ENCODE measurements at places on chromosomes 3 and 15.

DNA sequence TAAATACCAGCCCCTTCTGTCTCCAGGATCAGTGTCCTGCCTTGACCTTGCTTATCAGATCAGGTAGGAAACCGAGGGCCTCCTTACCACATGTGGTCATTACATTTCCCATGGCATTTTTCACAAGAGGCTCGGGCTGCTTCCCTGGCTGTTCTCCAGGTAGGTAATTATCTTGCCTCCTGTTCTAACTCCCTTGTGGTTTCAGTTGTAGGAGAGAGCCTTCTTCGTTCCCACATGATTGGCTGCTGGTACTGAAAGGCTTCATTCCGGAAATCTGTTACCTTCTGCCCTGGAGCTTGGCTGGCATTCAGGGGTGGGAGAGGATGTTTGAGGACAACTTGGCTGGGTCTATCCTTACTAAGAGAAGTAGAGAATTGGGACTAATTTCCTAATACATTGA is 46.8 kb upstream of the RORA start:
- no peak for DNase-seq

GRCh38 chr3:11919390-11919789 is 72.7 kb upstream of the TAMM41 start:
- DNase-seq = no peak

DNA sequence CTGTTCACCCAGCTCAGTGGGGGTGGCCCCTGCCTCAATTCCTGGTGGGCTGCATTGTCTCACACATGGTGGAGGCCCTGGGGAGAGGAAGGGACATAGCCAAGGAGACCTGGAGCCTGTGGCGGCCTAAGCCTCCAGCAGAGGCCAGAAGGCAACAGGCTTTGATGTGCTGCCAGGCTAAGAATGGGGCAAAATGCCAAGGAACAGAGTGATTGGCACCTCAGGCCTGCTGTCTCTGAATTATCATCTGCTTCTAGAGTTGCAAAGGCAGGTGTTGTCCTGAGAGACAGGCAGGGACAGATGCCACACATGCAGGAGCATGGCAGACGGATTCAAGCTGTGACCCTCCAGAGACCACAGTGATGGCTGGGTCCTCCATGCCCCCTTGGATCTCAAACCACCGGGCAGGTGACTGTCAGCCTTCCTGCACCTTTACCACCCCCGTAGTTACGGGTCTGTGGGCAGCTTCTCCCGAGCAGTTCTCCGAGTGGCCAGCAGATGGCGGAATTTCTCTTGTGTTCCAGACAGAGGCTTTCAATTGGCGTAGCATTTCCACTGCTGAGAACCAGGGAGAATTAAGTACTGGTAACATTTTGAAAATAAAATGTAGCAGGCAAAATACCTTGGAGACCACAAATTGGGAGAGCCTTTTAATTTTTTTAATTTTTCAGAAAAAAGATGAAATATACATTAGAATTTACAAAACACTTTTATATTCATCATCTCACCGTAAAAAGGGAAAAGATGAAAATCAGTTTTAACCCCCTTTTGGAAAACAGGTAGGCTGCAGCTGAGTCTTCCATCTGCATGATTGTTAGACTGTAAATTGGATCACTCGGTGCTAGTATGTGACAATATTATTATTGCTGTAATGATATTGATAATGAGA is 525.5 kb upstream of the CFAP20DC start:
- DNase-seq = peak; percentile 92

- no peak for DNase-seq
Observed at GRCh38 chr15:92102395-92102755, 248.9 kb downstream of the SLCO3A1 start.

DNA sequence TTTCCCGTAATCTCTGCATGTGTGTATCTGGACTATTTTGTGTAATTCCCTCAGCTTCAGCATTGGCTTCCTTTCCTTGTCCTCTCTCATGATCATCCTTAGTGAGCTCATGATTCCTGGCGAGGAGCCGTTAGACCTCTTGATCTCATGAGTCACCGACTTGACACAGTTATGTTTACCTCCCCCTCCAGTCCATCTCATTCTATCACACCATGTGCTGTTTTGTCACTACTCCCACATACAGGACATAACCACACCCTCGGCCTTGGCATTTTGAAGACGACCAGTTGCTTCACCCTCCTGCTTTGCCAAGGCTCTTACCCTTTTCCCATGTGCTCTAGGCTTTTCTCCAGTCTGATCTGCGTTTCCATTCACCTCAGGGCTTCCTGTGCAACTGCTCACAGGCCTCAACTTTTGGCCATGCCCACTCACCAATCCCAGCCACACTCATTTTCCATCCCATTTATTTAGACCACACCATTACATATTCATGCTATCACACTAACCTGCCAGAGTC is 41.5 kb downstream of the CP start:
- no peak for DNase-seq

- no peak for DNase-seq
Observed at GRCh38 chr3:52679199-52679538, 6.5 kb downstream of the PBRM1 start.

DNA sequence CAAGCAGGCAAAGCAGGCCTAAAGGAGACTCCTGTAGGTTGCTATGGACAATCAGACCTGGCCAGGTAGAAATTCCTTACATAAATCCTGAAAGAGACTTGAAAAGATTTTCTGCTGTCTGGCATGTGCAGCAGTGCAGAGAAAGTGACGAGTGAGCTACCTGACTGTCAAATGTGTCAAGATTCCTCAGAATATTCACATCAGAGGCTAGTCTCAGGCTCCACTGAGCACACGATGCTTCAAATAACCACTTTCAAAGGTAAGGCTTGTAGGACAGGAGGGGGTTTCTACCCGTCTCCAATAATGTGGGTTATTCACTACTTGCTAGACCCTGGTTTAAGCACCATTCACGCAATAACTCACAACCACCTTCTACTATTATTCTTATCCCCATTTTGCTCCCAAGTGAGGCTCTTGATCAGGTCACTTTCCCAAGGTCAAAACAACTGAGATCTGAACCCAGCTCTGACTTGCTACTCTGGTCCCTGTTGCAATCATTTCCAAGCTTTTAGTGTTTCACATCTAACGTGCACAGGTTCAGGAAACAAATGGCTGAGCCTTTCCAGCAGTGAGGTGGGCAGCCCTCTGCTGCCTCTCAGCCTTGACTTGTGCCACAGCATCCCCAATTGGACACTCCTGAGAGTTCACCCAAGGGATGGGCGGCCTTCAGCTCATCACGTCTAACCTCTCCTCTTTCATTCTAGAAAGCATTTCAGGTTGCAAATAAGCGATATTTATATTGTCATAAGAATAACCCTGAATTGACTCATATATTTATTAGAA is 329.9 kb upstream of the WNT5A start:
- no peak for DNase-seq

- DNase-seq = peak; percentile 61
Observed at GRCh38 chr3:66499881-66500575, 794 bp downstream of the LRIG1 start.

DNA sequence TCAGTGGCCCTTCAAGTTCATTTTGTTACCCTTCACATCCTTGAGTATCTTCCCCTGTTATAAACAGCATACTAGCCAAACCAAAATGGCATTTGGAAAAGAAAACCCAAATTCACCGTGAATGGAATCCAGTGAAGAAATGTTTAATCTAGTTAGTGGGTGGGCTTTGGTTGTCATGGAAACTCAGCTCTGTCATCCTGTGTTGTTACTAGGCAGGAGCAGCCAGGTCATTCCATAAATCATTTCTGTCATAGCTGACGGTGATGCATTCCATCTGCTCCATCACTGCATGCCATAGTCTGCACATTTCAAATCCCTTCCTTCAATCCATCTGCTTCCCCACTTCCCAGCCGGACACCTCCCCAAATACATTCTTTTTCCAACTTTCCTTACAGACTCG is 140.4 kb upstream of the CGNL1 start:
- no peak for DNase-seq

GRCh38 chr3:41000471-41000870 is 198.8 kb upstream of the CTNNB1 start:
- no peak for DNase-seq

DNA sequence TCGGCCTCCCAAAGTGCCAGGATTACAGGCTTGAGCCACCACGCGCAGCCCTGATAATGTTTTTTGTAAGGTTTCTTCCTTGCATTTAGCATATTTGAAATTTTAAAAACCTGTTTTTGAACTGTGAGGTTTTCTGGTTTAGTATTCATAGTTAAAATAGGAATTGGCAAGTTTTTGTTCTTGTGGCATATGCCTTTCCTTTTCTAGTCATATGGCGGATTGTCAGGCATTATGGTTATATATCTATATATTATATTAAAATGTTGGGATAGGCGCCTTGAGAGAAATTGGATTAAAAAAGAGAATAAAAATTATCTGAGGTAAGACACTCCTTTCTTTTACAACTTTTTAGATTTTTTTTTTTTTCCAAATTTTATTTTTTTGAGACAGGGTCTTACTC is 28.4 kb downstream of the FXR1 start:
- DNase-seq = no peak

DNA sequence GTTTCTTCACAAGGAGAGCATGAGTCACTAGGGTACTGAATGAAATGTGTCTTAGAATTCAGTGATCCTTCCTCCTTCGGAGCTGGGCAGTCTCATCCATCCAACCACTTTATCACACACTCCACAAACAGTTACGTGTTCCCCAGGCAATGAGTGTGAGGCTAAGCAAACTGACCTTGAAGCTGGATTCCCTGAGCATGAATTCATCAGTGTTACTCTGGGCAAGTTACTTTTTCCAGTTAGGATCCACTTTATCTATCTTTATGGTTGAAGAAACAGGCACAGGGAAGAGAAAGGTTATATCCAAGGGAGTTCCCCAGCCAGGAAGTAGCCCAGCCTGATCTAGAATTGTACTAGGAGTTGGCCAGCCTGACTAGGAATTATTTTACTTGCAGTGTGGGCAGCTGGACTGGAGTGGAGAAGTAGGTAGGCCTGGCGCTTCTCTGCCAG is 17.1 kb upstream of the GCNT3 start:
- DNase-seq = no peak

- no peak for DNase-seq
Observed at GRCh38 chr3:146117406-146118285, 43.3 kb downstream of the PLOD2 start.

DNA sequence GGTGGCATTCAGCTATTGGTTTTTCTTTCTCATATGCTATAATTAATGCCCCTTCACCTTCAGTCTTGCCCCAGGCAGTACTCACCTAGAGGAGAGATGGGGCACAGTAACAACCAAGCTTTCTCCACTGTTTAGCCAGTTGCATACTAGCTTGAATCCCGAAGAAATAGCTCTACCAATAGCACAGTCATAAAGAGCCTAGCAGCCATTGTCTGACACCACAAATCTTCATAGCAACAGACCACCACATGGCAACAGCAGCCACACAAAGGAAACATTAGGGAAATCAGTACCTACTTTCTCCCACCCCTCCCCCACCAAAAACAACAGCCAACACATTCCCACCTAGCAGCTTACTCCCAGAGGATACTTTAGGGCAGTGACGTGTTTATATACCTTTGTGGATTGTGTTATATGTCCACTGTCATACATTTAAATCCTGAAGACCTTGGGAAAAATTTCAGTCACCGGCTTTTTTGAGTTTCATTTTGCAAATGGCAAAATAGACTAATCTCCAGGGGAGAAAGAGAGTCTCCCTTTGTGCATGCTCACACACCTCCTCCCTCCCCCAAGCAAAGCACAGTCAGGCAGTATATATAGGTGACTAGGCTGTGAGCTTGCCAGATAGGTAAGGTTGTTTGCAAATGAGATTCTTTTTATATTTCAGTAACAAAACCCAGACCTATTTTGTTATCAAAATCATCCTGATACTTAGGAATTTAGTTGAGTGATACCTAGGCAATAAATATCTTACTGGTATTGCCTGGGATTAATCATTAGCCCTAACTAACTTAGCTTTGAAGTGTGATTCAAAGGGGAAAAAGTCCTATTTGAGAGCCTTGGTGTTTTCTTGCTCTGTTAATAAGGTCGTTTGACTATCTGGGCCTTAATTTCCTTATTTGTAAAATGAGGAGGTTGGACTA is 140.6 kb downstream of the RBPMS2 start:
- no peak for DNase-seq

- peak; percentile 21 for DNase-seq
Observed at GRCh38 chr3:42014921-42015533, 53.1 kb upstream of the ULK4 start.

DNA sequence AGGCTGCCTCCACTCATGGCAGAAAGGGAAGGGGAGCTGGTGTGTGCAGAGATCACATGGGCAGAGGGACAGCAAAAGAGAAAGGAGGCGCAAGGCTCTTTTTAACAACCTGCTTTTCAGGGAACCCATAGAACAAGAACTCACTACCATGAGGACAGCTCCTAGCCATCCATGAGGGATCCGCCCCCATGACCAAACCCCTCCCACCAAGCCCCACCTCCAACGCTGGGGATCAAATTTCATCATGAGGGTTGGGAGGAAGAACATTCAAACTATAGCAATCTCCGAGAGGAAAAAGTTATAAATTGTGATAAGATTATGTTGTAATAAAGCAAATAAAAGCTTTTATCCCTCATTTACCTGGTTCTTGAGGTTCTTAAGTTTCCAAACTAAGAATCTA is 84.7 kb upstream of the LMCD1 start:
- DNase-seq = peak; percentile 21

DNA sequence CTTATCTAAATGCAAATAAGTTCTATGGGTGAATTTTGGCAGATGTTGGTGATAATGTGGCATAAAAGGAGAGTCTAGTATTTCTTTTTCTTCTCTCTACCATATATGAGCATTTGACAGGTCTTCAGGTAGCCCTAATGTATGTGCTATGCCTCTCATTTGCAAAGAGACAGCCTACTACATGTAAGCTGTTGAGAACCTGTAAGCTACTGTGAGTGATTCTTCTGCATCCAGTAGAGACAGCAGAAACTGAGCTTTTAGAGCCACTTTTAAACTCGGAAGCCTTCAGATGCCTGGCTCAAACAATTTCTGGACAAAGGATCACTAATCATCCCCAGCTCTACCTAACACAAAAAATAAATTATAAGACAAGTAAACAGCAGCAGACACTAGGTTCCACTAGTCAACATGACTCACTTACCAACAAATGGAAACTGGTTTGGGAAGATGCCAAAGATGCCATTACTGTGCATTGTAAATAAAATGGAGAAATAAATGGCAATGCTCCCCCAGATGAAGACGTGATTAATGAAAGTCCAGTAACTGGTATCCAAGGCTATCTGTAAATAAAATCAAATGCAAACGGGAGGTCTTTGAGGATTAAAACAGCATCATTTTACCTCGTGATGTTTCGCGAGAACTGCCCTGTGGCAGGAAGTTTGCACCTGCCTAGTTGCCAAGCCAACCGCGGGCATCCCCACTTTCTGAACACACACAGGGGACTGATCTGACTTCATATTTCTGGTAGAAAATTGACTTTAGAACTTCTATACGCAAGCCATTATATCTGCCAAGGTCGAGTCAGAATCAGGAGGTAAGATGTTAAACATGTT is 245.3 kb downstream of the DTWD1 start:
- no peak for DNase-seq

- DNase-seq = peak; percentile 70
Observed at GRCh38 chr15:71743861-71744382, 66.4 kb upstream of the NR2E3 start.

- DNase-seq = no peak
Observed at GRCh38 chr3:101216710-101217465, 103.5 kb downstream of the IMPG2 start.

- DNase-seq = no peak
Observed at GRCh38 chr3:59364496-59364895, 314.7 kb upstream of the CFAP20DC start.

Measured in stimulated activated CD4-positive, alpha-beta T cell treated with anti-CD3 and anti-CD28 coated beads, Interleukin-2, amount 100 ng/mL, for 24 hours (primary cell).